ENCODE measurements at places on chromosomes 5 and 9.

DNA sequence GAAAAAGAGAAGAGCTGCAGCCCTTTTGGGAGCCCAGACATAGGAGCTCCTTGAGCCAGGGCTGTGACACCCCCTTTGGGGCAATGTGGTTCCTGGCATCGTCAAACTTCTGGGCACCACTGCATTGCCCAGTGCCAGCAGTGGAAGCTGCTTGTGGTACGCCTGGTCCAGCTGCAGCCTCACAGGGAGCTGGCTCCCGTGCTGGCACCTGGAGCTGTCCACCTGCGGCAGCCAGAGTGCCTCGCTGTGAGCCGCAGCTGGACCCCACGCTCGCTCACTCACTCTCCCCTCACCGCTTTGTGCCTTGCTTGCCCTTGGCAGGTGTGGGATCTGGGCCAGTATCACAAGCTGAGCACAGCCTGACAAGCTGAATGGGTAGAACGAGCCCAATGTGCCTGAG, 1150.8 kb upstream of the CDH6 start:
- DNase-seq: no peak

DNA sequence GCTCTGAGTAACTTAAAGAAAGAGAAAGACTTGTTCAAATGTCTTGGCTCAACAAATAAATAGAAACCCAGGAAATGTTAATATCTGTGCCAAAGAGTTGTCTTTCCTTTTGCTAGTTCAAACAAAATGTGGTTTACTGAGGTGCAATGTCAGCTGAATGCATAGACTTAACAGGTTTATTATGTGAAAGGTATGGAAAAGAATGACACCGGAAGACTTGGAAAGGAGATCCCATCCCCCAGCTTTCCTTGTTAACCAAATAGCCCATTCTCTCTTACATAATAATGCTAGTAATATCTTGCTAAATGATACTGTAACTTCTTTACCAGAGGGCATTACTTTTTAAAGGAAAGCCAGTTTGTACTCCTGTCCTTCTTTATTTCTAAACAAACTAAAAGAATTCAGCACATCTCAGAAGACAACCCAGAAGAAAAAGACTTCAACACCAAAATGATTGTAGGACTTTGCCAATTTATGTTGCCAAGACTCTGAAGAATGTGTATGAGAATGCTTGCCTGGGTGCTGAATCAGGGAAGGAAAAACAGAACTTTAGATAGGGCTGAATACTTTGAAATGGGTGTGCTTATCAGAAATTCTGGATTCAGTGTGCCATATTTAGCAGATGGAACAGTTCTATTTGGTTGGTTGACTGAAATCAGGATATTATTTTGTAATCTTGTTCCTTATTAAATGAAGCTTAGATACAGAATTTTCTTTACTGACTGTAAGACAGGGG, 344.1 kb downstream of the TMEM38B start:
- DNase-seq: no peak

- DNase-seq: no peak
Measured at GRCh38 chr5:176730815-176731475, 79.4 kb upstream of the UNC5A start.

DNA sequence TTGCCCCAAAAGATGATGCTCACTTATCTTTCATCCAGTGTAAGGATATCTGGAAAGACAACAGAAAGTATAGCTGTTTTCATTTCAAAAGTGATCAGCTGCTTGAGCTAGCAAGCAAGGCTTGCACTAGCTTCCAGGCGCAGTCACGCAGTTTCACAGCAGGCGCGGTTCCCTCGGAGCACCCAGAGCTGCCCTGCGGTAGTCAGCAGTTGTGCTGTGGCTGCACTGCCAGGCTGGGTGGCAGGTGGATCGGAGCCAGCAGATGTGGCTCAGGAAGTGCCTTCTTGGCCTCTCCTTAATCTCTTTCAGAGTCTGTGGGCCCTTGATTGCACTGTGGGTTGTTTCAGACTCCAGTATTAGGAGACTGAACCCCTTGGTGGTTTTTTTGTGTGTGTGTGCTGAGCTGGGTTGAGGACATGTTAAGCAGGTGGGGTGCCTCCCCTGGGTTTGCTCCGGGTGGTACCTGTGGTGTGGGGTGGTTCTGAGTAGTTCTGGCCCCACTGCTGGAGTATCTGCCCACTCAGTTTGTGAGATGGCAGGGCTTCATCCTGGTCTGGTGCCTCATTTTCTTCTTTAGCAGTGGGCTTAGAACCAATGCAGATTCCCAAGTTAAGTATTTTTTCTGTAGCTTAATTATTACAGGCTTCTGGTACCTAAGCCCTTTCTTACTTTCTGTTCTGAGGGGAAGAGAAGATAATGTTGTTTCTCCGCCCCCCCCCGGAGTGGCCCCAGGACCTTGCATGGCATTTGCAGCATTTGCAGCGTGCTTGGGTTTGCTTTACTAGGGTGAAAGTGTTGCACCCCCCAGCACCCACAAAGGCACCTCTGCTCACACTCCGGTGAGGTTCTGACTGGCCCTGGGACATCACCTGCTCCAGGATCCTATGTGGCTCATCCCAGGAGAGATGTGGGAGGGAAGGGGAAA, 16.4 kb downstream of the TENT4A start:
- no peak for DNase-seq

DNA sequence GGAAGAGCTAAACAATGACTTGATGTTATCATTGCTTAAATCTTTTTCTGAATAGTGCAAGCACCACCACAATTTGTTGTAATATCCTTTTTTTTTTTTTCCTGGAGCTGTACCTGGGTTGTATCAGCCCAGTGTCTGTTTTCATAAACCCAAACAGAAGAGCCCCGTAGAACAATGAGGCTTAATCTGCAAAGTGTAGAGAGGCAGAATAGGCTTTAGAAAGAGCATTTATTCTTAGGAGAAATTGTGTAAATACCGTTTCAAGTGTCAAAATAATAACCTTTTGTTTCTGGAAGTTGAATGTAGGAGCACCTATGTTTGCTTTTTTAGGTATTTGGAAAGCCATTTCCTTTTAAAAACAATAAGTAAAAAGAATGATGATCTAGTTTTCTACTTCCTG, 26.4 kb downstream of the RGS7BP start:
- no peak for DNase-seq

DNA sequence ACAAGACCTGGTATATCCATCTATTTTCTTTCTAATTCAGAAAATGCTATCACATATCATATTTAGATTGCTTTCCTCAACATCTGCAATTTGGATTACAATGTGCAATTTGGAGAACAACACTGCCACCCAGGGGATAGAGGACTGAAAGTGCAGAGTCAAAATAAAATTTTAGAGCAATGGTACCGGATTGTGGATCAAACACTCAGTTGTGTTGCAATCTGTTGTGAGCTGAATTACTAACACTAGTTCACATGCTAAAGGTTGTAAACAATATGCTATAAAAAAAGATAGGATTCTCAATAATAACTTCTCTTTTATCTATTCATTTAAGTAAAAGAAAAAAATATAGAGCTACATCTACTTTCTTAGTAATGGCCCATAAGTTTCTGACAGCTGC, 11.9 kb upstream of the SRFBP1 start:
- peak; percentile 50 for DNase-seq

DNA sequence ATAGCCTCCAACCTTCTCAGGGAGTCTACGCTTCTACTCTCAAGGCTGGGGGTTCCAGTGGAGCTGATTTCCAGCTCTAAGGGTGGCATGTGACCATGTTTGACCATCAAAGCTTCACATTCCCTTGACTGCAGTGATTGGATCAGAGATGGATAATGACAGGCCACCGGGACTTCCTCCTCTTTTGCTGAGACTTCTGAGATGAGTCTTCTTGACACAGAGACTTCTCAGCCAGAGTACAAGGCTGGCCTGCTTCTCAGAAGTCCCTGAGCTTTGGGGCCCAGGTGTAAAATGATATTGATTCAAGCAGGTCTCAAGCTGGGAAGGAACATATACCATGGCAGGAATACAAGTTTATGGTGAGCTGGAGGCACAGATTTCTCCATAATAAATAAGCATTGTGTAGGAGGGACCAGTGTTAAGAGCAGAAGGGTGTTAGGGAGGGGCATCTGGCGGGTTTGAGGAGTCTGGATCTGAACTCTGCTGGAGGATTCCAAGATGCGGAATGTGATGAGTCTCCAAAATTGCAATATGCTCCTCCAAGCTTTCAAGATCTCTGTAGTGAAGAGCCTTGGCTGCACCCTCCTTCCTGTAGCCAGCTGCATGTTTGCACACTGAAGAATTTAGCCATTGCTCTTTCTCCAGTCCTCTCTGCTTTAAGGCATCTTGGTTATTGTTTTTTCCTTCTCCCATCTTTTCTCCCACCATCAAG, 41.7 kb upstream of the HSD17B4 start:
- DNase-seq: no peak

- DNase-seq: no peak
Measured at GRCh38 chr5:35195472-35195852, 34.8 kb downstream of the PRLR start.

- DNase-seq: peak; percentile 25
Measured at GRCh38 chr9:80560976-80561375, 989.2 kb downstream of the TLE4 start.

- peak; percentile 65 for DNase-seq
Measured at GRCh38 chr9:127751269-127752054, 16.4 kb upstream of the TOR2A start.

GRCh38 chr5:71809446-71809845, 90.4 kb downstream of the CARTPT start:
- no peak for DNase-seq

DNA sequence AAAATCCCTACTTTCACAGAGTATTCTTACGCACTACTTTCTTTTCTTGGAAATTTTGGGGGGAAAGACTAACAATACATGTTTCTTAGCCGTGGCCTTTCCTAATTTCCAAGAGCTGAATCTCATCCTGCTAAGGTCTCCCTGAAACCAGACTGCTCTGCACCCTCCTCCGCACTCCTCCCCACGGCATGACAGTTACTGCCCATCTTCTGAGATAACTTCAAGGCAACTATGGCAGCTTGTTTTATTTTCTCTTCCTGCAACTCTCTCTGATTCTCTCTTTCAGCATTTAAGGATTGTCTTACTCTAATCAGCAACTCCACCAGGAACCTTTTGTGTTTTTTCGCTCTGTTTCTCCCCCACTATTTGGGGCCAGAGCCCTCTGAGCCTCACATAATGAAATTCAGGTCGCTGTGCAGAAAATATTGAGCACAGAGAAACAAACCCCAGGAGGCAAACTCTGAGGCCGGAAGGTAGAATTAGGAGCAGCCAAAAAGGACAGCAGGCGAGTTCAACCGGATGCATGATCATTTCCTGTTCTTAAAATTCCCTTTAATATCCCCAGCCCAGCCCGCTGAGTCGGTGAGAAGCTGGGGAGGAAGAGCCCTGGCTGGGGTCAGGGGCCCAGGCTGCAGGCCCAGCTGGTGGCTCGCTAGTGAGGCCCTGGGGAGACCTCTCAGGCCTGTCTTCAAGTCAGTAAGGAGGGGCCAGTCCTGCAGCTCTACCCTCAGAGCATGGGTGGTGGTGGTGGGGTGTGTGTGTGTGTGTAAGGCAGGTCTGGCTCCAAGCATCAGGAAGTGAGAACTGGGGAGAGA, 213.6 kb upstream of the S1PR3 start:
- DNase-seq: no peak

DNA sequence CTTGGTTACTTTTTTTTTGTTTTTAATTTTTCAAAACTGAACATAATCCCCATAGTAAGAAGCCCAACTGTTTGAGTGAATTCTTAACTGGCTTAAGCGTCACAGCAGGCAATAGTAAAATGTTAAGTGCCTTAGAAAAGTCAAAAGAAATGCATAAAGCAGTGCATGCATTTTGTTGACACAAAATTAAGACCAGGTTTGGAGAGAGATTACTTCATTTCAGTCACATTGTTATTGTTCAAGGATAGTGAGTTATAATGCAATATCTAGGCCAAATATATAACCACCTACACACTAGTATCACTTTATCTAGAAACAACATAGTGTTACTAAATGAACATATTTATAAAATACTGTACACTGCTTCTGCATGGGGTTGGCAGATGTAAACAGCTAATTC, 116.9 kb upstream of the KLF9 start:
- no peak for DNase-seq

- DNase-seq: no peak
Measured at GRCh38 chr5:128962211-128962610, 3.1 kb upstream of the SLC27A6 start.

DNA sequence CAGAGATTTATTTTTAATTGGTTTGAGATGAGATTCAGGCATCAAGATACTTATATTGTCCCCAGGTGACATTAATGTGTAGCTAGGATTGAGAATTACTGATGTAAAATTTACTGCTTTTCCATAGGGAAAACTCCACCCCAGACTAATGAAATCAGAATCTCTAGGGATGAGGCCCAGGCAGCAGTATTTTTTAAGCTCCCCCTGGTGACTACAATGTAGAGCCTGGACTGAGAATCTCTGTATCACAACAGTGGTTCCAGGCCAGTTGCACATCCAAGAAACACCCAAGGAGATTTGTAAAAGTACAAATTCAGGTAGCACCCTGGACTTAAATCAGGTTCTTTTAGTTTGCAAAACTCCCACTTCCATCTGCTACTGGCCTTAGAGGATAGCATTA, 185.7 kb downstream of the MARCHF11 start:
- DNase-seq: no peak

- no peak for DNase-seq
Measured at GRCh38 chr9:37410354-37410861, 12.1 kb upstream of the GRHPR start.

DNA sequence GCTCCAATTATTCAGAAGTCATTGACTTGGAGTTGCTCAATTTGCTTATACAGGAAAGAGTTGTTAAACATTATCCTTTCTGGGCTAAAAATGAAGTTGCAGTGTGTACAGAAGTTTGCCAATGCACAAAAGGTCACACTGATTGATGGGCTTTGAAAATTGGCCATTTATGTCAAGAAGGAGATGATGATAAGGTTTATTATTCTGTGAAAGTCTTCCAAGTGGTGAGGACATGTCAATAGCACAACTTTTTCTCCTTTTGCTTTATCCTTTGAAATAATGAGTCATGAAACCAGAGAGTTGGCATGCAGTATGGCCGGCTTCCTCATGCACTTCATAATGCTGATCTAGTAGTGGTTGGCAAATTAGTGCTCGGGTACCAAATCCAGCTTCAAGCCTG, 848.5 kb upstream of the WWC1 start:
- DNase-seq: no peak

- no peak for DNase-seq
Measured at GRCh38 chr5:176929654-176930053, 30.5 kb upstream of the HK3 start.

- no peak for DNase-seq
Measured at GRCh38 chr5:119409235-119409815, 43.0 kb upstream of the HSD17B4 start.

Data from RWPE1 (cell line).